HTR-8/SVneo (cell line): ENCODE measurements at places on chromosomes 5 and 9.

DNA sequence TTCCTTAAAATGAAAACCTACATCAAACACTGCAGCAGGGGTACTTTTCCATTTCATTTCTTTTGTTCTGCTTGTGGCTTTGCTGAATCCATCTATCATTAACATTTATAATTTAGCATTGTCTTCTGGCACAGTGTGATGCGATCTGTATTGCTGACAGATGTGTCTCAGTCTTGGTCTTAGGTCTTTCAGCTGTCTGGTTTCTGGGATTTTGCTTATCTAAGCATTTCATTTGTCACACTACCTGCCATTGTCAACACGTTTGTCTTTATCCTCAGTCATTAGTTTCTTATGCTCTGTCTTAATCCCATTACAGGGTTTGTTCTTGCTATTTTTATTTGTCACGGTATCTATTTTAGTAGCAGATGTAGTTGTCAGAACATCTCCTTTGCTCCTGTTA, 303.1 kb downstream of the IZUMO3 start:
- no peak for DNase-seq

- DNase-seq = no peak
Observed at GRCh38 chr5:172554562-172554961, 86.5 kb upstream of the NEURL1B start.

DNA sequence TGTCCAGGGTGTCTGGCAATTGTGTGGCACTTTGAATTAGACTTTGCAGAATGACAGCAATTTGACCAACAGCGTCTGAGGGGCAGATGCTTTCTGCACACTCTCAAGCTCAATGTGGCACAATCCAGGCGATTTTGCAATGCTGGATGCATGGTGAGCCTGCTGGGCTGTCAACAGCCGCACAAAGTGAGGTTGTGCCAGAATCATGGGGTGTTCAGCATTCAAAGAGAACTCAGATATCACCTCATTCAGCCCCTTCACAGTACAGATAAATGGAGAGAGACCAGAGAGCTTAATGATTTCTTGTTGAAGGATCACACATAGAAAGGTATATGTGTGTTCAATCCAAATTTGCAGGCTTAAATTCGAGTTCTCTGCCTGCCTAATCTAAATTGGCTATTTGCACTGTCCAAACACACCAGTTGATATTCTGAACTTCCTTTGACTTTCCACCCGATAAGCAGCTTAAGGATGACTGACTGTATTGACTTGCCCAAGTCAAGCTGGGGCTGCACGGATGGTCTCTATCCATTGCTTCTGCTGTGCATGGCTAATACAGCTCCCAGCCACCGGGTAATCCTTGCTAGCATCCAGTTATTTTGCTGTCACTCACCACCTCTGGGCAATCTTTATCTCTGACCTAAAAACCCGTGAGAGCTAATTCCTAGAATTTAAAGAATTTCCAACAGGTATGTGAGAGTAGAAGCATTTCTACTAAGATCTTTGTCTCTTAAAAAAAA, 157.9 kb upstream of the TAS2R1 start:
- no peak for DNase-seq

DNA sequence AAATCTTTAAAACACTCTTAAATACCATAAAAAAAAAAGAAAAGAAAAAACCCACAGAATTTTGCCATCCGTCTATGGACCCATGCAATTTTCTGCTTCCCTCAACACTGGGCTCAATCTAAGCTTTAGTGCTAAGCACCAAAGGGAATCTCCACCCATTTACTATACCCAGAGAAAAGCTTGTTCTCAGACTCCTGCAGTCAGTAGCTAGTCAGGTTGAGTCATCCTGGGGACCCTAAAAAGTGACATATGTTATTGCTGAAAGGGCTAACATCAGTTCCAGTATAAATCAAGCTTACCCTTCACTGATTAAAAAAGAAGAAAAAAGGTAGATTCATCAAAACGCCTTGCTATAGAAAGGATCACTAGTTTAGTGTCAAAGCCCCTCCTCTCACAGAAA, 177.6 kb downstream of the MUSK start:
- no peak for DNase-seq

- DNase-seq = no peak
Observed at GRCh38 chr5:173626505-173626820, 10.0 kb upstream of the BOD1 start.

- DNase-seq = no peak
Observed at GRCh38 chr9:78309066-78309465, 12.1 kb downstream of the PSAT1 start.

DNA sequence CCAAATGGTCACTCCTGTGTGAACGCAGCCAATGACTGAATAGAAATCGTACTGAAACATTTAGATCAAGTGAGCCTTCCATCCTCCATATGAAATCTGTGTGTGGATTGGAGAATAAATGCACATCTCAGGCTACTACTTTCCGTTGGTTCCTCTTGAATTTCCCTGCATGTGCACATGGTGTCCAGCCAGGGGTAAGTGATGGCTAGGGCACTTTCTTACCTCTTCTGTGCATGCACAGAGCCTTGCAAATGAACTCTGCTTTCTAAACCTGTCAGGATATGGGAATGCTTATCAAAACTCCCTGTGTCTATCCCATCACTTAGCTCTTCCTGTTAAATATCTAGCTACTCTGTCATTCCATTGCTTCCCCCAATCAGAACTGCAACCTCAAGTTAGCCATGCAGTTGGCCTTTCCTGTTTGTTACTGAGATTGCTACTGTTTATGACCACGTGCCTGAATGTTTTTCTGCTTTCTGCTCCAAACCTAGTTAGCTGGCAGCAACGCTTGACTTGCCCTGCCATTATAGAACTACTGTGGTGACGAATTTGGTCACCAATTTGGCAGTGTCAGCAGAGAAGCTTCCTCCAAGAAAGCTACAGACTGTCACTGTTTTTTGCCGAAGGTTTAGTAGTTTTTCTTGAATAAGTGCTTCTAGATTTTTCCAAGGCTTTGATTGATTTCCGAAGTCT, 661.6 kb downstream of the LRRC70 start:
- no peak for DNase-seq

DNA sequence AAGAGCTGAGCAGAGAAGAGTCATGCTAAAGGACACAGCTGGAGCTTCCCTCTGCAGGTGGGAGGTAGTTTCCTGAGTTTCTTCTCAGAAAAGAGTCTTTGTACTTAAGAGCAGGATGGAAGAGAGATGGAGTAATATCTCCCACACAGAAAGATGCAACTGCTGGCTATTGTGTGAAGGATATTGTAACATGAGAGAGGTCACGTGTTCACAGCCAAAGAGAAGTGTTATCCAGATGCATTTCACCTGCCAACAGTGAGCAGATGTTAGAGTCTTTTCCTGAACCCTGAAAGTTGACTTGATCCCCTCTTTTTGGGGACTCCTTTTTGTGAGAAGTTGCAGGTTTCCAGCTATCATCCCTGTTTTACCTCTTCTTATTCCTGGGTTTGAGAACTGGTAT, 14.0 kb upstream of the TRIO start:
- no peak for DNase-seq

GRCh38 chr5:103094737-103095136, 25.2 kb downstream of the GIN1 start:
- DNase-seq = no peak

- no peak for DNase-seq
Observed at GRCh38 chr5:89729623-89730301, 679.8 kb downstream of the CETN3 start.

- DNase-seq = no peak
Observed at GRCh38 chr5:1671351-1671750, 128.3 kb downstream of the MRPL36 start.

- no peak for DNase-seq
Observed at GRCh38 chr9:73541923-73542322, 390.3 kb downstream of the ANXA1 start.

GRCh38 chr5:423233-423565, 19.8 kb upstream of the EXOC3 start:
- DNase-seq = no peak
